ENCODE measurements at places on chromosomes 3 and 15.

DNA sequence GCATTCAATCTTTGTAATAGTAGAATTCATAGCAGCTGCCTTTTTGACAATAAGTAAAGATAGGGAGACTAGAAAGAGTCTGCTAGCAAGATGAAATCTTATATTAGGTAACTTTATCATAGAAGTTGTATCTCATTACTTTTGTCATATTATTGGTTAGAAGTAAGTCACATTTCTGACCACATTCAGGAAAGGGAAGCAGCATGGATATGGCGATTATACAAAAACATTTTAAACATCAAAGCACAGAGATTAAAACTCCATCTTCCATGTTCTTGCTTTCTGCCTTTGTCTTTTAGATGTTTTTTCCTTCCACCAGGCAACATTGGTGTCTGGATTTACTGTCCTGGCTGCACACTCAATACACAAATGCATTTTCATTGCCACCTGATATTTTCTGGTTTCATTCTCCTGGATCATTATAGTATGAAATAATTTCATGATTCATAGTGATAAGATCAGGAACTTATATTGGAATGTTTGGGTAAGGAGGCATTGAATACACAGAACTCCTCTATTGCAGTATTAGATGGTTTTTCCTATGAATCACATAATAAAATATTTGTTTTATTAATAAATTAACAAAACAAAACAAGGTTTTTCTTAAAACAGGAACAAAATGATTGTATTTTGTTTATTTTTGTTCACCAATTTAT is 1460.3 kb upstream of the CADM2 start:
- no peak for DNase-seq

GRCh38 chr3:151751161-151751560 is 17.4 kb downstream of the AADACL2 start:
- no peak for DNase-seq

DNA sequence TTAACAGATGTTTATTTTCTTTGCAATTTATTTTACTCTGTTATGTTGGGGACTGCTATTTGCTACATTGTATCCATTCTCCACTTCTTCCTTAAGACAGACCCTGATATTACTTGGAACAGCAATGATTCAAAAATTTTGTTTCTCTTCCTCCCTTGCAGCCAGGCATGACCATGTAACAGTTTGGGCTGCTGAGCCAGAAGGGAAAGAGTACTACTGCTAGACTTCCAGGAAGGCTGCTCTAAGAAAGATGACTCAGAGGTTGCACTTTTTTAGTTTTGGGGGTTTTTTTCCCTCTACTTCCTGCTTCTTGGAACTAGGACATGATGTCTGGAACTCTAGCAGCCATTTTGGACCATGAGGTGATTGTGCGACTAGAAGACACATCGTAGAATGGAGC is 10.3 kb downstream of the PRR20G start:
- no peak for DNase-seq

GRCh38 chr3:80785875-80786274 is 975.6 kb downstream of the GBE1 start:
- no peak for DNase-seq

DNA sequence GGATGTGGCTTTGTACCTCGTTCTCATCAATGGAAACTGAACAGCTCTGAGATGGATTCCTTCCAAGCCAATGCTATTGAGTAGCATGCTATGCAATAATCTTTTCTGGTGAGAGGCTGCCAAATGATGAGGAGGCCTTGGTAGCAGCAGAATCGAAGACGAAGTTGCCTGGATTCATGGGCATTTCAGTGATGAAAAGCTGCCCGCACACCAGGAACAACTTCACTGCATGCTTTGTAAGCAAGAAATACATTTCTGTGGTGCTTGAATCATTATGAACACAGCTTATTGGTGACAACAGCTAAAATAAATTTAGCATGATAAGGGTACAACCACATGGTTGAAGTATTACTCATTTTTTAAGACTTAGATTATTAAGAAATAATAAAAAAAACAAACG is 246.8 kb upstream of the ROBO1 start:
- DNase-seq: no peak
